ENCODE measurements at places on chromosomes 5 and 9.

GRCh38 chr9:112198646-112199045 lies 23.5 kb upstream of the SUSD1 start:
- DNase-seq = no peak

DNA sequence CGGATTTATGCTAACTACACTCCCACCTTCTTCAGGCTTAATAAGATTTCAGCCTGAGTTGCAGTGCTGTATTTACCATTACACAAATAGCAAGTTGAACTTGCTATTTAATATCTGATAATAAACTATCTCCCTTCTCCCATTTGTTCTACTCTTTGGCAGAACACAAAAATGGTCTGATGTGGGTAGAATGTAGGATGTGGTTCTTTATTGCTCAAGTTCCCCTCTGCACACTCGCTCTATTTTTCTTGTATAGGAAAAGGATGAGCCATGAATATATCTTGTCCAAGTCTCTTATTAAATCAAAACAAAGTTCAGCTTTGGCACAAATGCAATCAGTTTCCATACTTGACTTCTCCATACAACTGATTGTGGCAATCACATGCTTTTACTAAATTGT lies 37.2 kb upstream of the KIF2A start:
- no peak for DNase-seq

GRCh38 chr5:159459951-159460538 lies 129.8 kb upstream of the IL12B start:
- DNase-seq = no peak

- DNase-seq = no peak
Measured at GRCh38 chr5:139911425-139912120, 116.0 kb downstream of the PSD2 start.

DNA sequence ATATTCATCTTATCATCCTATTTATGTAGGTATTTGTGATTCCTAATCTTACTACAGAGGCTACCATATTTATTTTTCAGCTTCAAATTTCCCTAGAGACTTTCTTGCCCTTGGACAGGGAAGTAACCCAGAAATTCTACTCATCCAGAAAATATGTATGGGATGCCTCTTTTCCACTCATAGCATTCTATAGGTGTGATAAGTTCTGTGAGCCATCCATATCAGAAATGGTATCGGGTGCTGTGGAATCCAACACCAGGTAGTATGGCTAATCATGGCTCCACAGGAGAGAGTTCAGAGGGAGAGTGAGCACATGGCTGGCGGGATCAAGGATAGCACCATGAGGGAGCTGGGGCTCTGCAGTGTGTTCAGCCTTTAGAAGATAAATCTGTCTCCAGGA lies 349.3 kb upstream of the ACTBL2 start:
- no peak for DNase-seq

DNA sequence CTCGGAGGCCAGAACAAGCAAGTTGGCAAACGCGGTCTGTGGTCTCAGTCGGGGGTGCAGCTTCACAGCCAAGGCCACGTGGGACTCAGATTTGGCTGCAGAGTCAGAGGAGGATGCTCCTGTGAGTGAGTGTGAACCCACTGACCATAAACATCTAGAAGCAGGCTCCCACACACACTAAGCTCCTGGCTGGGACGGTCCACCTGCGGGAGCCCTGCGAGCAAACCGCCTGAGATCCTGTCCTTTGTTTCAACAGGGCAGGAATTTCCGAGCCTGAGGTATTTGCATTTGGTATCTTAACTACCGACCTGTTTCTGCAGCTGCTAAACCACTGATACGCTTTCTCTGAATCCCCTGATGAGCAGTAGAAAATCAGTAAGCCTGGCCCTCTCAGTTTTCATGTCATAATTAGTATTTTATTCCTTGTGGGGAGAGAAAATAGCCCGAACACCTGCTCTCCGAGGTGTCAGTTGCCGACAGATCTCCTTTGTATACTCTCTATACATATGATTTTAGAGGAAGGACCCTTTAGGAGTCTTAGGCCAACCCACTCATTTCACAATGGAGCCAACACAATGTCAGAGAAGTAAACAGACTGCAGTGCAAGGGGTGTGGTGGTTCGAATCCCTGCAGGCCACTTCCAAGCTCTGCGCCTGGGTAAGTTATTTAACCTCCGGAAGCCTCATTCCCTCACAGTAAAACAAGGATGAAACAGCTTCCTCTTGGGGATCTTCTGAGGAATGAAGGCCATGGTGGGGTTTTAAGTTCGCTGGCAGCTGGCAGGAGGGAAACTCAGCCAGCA lies 40.9 kb upstream of the PWWP2A start:
- DNase-seq = no peak

- no peak for DNase-seq
Measured at GRCh38 chr5:88888291-88888690, 5.3 kb upstream of the MEF2C start.

- no peak for DNase-seq
Measured at GRCh38 chr9:653421-653820, 188.1 kb upstream of the DMRT1 start.

GRCh38 chr9:109247228-109247627 lies 73.6 kb downstream of the EPB41L4B start:
- no peak for DNase-seq

DNA sequence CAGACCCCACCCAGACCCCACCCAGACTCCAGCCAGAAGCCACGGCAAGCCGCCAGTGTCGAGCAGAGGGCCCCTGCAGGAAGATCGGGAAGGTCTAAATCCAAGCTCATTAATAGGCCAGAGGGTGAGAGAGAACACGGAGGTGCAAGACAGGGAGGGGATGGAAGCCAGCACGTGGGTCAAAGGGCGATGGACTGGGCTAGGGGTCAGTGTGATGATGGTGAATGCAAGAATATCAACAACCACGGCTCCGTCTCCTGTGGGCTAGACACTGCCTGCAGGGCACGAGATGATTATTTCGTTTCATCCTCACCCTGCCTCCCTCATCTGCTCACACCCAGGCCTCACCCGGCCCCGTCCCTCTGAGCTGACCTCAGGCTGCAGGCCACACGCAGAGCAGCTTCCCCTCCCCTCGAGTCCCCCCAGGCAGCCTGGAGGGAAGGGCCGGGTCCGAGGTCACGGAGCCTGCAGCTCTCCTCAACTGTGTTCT lies 122.0 kb downstream of the COL23A1 start:
- no peak for DNase-seq

GRCh38 chr5:173623789-173624188 lies 7.3 kb upstream of the BOD1 start:
- DNase-seq = no peak

DNA sequence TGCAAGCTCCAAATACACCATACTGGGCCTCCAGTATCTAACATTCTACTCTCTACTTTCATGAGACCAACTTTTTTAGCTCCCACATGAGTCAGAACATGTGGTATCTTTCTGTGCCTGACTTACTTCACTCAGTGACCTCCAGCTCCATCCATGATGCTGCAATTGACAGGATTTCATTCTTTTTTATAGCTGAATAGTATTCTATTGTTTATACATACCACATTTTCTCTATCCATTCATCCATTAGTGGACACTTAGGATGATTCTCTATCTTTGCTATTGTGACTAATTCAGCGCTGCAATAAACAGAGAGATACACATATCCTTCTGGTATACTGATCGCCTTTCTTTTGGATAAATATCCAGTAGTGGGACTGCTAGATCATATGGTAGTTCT lies 68.5 kb downstream of the EPB41L4A start:
- no peak for DNase-seq

DNA sequence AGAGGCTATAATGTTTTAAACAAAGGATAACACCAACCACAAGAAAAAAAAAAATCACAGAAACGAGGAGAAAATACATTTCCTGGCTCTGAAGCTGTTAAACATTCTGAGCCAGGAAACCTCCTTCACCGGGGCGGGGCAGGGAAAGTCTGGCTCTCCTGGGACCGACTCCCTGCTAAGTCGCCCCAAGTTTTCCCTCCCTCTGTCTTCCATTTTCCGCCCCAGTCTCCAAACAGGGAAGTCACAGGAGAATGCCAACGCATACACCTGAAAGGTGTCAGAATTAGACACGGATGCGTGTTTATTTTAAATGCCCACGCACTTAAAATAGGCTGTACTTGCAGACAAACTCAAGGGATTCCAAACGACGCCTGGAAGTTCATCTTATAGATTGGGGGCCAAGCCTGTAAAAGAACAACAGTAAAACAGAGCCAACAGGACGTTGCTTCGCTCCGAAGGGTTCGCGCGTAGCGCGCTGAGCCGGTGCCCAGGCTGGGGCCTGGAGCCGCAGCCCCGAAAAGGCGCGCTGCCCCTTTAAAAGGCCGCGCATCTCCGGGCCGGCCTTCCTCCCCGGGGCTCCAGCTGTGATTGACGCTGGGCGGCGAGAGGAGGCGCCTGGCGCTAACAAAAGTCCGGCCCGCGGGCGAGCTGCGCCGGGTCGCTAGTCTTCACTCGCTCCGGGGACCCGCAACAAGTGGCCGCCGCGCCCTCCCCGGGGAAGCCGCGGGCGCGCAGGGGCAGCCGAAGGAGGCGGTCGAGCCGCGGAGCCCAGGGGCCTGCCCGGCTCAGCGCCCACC lies at the start of gene FBXL7:
Gene FBXL7 (plus strand): TSS at position 653 of the 797 bp plus-strand sequence.
- DNase-seq = peak; percentile 87

Measured in HCEC 1CT (cell line).